ENCODE measurements at places on chromosomes 13 and 19.

GRCh38 chr19:5263615-5264014 lies 77.0 kb downstream of the PTPRS start:
- no peak for DNase-seq

DNA sequence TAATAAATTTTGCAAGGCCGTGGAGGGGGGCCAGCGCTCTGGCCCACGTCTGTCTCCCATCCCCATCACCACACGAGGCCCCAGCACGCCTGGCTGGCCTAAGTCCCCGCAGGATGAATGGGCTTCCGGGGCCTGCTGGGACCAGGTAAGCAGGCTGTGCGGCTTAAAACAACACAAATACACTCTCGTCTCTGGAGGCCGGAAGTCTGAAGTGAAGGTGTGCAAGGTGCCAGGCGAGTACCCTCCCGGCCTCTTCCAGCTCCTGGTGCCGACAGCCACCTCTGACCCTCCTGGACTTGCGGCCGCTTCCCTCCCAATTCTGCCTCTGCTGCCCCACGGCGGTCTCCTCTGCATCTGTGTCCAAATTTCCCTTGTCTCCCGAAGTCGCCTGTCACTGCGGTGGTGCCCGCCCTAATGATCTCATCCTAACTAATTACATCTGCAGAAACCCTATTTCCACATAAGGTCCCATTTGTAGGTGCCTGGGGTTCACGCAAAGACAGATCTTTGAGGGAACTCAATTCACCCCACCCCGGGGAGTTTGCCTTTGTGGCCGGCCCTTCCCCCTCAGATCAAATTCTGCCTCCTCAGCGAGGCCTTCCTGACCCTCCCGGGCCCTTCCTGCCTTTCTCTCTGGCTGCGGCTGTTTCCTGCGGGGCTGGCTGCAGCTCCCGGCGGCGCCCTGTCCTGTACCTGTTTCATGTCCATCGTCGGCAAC lies 8.1 kb upstream of the PTBP1 start:
- DNase-seq, result no peak

DNA sequence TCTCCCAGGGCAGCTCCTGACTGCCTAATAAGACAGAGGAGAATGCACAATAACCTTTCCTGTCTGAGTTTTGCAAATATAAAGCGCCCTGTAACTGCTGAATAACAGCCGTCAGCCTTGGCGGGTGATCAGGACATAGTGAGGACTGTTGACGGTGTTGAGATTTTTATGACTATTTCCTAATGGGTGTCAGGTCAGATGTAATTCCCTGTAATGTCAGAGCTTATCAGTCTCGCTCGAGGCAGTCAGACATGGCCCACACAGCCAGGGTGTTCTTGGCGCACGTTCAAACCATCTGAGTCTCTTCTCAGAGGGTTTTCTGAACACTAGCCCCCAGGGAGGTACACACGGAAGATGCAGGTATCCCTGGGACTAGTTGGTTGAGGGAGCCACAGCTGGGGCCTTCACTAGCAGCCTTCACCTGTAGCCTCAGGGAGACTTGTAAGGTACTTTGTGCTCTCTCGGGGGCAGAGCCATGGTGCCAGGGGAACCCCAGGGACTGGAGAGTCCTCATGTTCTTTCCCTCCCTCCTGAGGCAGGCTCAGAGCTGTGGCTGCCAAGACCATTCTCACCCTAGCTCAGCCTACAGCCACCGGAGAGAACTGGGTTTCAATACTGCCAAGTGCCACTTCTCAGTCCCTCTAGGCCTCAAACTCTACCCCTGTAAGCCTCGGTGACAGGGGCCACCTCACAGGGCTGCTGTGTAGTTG lies 213.1 kb downstream of the UQCRFS1 start:
- DNase-seq, result no peak

GRCh38 chr19:29263305-29264135 lies 50.6 kb upstream of the UQCRFS1 start:
- DNase-seq, result peak; percentile 33

DNA sequence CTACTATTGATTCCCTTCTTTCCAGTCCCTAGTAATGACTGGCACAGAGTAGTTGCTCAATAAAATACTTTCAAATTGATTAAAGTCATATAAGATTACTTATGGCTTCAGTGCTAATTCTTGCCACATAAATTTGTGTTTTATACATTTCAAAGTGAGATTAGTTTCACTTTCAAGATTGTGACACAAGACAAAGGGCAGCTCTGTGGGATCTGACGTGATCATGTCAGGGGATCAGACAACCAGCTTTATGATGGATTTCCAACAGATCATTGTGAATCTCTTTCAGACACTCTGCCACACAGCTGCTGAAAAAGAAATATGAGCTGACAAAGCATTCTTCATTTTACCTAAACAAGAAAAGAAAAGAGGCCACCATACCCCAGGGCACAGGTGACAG lies 73.4 kb upstream of the POMP start:
- no peak for DNase-seq

DNA sequence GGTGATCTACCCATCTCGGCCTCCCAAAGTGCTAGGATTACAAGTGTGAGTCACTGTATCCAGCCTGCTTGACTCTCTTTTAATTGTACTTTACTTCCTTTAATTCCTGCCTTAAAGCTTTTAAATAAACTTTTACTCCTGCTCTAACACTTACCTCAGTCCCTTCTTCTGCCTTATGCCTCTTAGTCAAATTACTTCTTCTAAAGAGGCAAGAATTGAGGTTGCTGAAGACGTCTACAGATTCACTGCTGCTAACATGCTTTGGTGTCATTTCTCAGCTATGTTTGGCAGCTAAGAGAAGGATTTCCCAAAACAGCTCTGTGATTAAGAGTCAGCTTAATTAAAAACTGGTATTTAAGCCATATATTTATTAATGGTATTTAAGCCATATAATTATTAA lies 32.9 kb upstream of the CD177 start:
- no peak for DNase-seq

DNA sequence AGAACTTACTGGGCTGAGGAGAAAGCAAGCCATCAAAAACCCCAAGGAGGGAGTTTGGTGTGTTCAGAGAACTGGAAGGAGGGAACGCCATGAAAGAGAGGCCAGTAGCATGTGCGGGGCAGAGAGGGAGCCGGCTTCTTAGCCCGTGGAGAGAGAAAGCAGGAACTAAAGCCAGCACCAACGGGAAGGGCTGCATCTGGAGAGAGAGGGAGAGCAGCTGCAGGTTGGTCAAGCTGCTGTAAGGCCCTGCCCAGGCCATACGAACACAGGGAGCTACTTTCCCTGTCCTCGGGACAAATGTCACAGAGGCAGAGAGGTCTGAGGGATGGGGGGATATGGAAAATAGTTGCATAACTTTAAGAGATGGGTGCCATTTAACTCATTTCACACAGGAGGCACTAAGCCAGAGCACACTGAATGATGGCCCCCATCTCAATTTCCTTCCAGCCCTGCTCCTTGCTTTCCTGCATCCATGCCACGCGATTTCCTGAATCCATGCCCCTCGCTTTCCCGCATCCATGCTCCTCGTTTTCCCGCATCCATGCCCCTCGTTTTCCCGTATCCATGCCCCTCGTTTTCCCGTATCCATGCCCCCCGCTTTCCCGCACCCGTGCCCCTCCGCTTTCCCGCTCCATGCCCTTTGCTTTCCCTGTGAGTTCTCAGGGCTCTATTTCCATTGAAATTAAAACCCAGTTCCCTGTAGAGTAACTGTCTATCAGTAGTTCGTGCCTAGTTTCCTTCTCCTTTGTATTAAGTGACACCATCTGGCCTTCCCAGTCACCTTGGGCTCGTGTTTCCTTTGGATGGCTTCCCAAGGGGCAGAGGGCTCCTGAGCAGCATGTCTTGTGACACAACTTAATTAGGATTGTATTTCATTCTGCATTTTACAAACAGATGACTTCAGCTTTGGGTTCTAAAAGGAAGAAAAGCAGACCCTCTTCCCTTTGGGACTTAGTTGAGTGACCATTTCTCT lies 31.5 kb upstream of the TPT1 start:
- DNase-seq, result no peak

GRCh38 chr13:79386125-79386826 lies 19.8 kb downstream of the RBM26 start:
- DNase-seq, result no peak

- DNase-seq, result peak; percentile 74
Observed at GRCh38 chr19:16829010-16829821, at the start of gene SIN3B. SIN3B (plus strand) TSS chr19:16829398; CDS start chr19:16829421, 23 bp downstream.

DNA sequence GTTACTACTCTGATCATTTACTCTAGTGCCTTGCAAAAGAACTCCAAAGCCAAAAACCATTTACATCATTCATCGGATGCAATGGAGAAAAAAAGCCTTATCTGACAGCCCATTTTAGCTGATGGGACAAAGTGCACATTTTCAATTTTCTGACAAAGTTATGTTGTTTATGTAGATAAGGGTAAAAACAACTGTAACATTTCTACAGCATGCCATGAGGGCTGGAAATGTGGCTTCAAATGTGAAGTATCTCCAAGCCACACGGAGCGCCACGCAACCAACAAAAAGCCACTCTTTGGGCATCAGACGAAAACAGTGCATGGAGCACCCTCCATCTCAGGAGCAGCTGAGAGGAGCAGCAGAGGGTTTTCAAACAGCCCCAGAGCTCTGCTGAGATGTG lies 364.6 kb upstream of the ZNF507 start:
- DNase-seq, result no peak

DNA sequence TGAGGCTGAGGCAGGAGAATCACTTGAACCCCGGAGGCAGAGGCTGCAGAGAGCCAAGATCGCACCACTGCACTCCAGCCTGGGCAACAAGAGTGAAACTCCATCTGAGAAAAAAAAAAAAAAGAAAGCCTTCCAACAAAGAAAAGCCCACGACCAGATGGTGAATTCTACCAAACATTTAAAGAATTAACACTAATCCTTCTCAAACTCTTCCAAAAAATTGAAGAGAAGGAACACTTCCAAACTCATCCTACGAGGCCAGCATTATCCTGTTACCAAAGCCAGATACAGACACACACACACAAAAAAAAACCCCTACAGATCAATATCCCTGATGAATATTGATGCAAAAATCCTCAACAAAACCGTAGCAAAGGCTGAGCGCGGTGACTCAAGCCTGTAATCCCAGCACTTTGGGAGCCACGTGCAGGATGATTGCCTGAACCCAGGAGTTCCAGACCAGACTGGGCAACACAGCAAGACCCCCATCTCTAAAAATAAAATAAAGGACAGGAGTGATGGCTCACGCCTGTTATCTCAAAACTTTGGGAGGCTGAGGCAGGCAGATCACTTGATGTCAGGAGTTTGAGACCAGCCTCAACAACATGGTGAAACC lies 6.2 kb upstream of the EVI5L start:
- no peak for DNase-seq

DNA sequence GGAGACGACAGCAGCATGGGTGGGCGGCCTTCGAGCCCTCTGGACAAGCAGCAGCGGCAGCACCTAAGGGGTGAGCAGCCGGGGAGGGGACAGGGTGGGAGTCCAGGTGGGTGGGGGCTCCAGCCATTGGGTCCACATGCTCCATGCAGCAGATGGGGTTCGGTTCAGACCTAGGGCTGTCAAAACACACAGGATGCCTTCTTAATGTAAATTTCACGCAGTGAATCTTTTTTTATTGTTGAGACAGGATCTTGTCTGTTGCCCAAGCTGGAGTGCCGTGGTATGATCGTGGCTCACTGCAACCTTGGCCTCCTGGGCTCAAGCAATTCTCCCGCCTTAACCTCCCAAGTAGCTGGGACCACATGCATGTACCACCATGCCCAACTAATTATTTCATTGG lies 15.9 kb downstream of the PGLS start:
- DNase-seq, result no peak

GRCh38 chr13:97921176-97921816 lies 32.2 kb upstream of the IPO5 start:
- DNase-seq, result no peak

GRCh38 chr19:32865326-32865725 lies 4.2 kb downstream of the SLC7A9 start:
- DNase-seq, result no peak

DNA sequence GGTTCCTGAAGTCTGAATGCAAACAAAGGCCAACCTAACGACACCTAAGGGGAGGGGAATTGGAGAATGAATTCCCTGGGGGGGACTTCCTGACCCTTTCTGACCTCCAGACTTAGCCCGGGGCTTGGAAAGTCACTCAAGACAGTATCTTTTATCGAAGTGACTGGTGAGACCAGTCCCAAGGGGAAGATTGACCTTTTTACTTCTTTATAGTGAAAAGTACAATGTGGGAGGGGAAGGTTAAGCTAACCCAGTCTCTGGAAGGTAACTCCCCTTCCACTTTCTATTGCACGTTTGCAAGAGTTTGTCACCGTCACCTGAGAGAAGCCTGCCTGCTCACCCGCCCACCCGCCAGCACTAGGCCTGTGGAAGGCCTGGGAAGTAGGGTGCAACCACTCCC lies 111.9 kb downstream of the EFNB2 start:
- no peak for DNase-seq

DNA sequence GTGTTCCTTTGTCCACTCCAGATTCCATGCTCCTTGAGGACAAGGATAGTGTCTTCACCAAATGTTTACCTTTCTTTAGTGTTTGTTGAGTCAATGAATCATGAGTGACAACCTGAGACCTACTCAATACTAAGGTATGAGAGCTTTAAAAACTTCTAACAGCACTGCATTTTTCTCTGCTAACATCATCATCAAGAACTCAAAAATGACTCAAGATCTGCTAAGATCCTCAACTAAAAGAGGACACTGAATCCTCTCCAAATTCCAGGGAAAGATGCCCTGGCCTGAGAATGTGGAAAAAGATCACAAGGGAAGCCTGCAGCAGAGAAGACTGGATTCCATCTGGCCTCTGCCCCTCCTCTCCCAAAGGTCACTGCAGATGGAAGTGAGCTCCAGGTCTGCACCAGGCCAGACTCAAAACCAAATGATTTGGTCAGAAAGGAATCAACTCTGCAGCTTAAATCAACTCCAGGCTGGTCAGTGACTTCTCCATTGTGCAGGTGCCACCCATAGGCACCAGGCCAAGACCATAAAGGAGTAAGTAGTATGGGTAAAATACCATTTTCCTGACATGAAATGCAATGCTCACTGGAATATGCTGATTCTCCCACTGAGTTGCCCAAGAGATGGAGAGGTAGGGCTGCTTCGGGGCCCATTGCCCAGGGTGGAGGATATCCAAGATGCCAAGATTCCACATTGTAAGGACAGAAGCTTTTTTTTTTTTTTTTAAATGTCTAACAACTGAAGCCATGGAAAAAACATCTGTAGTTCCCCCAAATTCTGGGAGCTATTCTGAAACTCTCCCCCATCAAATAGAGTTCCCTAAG lies 89.5 kb upstream of the DOCK9 start:
- DNase-seq, result no peak

GRCh38 chr19:3369337-3370213 lies 3.2 kb downstream of the NFIC start:
- DNase-seq, result no peak

DNA sequence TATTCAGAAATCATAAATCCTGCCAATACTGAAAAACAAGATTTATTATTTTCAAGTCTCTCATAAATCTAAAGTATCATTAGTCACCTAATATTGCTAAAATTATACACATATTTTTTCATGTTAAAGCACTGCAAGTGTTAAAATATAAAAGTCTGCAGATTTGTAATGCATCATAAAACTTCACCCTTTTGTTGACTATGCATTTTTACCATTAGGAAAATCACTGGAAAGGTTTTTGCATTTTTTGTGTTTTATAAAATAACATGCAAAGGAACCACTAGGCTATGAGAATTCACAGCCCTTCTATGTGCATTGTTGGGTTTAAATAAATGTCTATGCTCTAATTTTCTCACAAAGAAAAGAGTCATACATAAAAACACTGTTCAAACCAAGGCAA lies 407.3 kb downstream of the DACH1 start:
- DNase-seq, result no peak
